ENCODE measurements at places on chromosomes 3 and 15.

DNA sequence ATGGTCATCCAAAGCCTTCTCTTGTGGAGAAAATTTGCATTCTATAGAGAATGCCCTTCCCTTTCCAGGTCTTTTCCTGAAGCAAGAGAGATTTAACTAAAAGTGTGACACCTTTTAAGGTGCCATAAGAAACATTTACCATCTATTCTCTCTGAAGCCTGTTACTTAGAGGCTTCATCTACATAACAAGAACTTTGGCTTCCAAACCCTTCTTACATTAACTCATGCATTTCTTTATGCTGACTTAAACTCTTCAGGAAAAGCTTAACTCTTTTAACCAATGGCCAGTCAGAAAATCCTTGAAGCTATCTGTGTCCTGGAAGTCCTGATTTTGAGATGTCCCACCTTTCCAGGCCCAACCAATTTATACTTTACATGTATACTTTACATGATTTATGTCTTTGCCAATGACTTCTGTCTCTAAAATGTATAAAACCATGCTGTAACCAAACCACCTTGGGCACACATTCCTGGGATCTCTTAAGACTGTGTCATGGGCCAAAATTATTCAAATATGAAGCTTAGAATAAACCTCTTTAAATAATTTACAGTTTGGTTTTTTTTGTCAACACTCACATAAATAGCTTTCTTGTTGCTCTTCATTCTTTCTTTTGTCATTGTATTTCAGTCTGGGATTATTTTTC, 472.6 kb upstream of the NECTIN3 start:
- DNase-seq: no peak

DNA sequence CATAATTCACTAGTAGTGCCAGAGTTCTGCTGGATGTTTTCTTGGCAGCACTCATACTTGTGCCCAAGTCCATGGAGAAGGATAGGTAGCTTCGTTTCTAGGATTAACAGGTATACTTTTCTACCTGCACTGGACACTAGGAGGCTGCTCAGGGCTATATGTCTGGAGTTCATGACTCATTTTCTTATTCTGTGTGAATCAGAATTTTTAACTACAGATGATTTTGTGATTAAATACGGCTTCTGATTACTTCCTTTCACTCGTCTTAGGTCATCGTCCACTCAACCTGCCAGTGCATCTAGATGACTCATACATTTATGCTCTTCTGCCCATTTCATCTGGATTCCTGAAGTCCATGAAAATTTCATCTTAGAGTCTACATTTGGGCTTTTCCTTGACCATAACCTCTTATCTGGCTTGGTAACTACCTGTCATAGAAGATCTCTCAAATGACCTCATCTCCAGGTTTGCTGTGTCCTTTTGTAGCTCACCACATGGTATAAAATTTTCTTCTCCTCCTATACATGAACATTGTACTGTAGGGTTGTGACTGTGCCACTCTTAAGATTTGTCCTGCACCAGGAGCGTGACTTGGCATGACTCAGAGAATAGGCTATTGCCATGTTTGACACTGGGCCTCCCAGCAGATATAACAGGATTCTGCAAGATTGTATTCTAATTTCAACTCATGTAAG, 66.7 kb upstream of the GCSAM start:
- no peak for DNase-seq

- no peak for DNase-seq
These were observed 4.8 kb downstream of the SRGAP3 start for GRCh38 chr3:9244495-9245183.

DNA sequence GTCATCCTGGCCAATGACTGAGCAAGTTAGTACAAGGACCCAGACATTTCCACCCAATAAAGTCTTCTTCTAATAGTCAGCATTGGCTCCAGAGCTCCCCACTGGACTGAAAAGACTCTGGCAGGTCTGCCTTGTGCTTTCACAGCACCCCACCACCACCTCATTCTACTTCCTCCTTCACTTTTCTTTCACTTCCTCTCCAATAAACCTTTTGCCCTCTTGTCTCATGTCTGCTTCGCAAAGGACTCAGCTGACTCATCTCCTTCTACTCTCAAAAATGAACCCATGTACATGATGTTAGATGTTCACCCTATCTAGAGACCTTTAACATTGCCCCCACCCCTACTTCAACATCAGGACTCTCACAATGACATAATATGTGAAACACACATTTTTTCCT, 181.0 kb upstream of the PPP2R3A start:
- DNase-seq: no peak

DNA sequence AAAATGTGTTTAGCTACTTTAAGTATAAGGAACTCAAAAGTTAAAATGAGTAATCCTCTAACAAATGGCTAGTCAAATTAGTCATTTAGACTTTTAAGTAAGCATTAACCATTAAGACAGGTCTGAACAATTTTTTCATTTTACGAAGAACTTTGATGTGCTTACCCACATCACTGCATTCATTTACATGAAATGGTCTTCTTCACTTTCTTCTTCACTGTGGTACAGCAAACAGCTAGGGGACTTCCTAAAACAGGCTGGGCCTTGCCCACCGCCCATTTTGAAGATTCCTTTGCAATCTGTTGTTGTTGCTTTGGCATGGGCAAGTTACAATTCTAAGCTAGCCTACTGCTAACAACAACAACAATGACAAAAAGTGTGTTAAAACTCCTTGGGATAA, 67.4 kb downstream of the CBLB start:
- no peak for DNase-seq

- no peak for DNase-seq
These were observed 13.5 kb downstream of the HIGD1A start for GRCh38 chr3:42790714-42791229.

GRCh38 chr3:76096036-76096435, 310.7 kb upstream of the ZNF717 start:
- no peak for DNase-seq

DNA sequence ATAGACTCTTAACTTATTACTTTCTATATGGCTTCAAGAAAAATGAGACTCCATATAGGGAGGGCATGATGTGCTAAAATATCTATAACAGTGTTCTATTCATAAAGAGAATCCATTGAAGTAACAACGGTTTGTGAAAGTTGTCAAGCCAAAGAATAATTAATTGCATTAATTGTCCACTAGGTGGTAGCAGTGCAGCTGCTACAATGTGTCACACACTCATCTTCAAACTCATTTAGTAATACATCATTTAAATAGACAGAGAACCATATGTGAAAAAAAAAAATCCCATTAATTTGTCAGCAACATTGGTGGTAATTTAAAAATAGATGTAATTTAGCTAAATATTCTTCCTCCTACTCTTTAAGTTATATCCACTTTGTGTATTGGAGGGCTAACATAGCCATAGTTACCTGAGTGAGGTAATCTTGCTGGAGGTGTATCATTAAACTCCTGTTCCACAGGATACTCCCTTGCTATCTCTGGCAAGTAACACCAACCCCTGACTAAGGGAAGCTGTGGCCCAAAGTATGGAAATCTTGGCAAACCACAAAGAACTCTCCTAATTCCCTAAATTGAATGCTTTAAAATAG, 3.7 kb upstream of the CPA3 start:
- DNase-seq: no peak

- no peak for DNase-seq
These were observed 59.1 kb downstream of the ATP8B4 start for GRCh38 chr15:50059883-50060282.

GRCh38 chr3:105174017-105174615, 192.6 kb upstream of the ALCAM start:
- no peak for DNase-seq

GRCh38 chr3:67383379-67383778, 271.0 kb downstream of the SUCLG2 start:
- no peak for DNase-seq

DNA sequence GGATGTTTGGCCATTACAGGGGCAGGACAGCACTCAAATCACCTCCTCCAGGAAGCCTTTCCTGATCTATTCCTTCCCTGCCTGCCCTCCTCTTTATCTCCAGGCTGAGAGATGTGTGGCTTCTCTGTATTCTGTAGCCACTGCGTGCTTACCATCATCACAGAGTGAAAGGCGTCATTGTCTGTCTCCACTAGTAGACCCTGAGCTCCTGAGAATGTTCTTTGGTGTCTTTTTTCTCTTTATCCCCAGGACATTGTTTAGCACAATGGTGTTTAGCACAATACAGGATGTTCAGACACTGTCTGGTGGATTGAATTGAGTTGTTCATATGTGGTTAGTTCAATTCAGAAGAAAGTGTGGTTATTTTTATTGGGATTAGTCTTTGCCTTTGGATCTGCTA, 26.2 kb upstream of the LARS2 start:
- no peak for DNase-seq

GRCh38 chr3:184620475-184621119, 59.0 kb downstream of the EPHB3 start:
- DNase-seq: no peak

GRCh38 chr15:68578980-68579935, at the start of gene CORO2B:
Gene CORO2B, plus strand, starts transcription at chr15:68578993. Its CDS starts 270 bp downstream, at chr15:68579263.
- no peak for DNase-seq

DNA sequence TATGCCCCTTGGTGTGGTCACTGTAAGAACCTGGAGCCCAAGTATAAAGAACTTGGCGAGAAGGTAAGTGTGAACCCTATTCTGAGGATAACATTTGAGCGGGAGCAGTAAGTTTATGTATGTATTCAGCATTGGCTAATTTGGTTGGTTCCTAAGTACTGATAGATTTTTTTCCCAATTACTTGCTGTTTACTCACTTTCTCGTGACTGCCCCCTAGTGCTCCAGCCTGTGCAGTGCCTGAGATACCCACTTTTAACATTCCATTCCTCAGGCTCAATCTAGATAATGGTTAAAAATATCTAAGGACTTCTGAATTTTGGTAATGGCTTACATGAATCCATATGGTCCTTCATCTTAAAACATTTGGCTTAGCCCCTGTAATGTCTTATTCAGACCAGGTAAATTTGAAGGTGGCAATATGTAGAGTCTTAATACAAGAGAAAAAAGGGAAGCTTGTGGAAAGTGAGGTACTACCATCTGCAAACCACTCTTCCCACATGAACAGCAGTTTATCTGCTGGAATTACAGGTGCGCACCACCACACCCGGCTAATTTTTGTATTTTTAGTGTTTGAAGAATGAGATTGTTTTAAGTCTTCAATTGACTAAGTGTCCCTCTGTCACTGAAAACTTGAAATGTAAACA, 7.1 kb downstream of the ELL3 start:
- peak; percentile 41 for DNase-seq

DNA sequence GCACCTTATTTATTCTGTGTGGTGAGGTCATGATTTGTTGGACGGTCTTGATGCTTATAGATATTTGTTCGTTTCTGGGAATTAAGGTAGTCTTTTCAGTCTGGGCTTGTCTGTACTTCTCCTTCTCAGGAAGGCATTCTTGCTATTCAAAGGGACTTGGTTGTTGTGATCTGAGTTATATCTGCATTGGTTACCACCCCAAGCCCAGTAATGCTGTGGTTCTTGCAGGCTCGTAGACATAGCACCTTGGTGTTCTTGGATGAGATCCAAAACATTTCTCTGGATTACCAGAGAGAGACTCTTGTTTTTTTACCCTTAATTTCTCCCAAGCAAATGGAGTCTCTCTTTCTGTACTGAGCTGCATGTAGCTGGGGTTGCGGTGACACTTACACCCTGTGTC, 128.0 kb upstream of the CBLB start:
- no peak for DNase-seq

GRCh38 chr3:36477655-36478054, 97.4 kb downstream of the STAC start:
- no peak for DNase-seq

DNA sequence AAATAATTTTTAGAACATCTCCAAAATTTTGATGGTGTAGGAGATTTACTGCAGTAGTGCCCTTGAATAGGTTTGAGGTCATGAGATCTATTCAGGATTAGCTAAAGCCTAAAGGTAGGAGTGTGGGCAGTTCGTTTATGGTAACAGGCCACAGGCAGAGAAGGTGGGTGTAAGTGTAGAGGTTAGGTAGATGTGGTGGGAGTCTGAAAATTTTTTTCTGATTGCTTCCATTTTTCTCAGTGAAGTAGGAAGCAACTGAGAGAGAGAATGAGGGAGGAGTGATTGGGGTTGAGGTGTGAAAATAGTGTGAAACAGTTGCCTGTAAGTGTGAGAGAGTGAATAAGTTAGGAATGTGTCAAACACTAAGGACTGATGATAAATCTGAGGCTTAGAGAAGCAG, 2.2 kb upstream of the ELL3 start:
- no peak for DNase-seq

DNA sequence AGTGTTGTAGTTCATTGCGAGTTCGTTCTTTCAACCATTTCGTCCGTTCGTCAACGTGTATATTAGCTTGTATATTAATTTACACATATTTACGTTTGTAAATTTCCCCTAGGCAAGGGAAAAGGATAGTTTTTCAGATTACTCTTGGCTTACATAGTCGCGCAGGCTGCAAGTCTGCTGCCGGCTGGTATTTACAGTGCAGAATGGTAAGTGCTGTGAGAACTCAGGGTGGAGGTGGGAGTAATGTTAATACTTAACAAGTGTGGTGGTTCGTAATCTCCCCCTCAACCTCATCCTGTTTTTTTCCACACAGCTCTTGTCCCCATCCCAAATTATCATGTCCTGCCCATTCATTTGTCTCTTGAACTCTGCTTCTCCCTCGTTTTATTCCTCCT, 766 bp downstream of the FAM98B start:
- no peak for DNase-seq

DNA sequence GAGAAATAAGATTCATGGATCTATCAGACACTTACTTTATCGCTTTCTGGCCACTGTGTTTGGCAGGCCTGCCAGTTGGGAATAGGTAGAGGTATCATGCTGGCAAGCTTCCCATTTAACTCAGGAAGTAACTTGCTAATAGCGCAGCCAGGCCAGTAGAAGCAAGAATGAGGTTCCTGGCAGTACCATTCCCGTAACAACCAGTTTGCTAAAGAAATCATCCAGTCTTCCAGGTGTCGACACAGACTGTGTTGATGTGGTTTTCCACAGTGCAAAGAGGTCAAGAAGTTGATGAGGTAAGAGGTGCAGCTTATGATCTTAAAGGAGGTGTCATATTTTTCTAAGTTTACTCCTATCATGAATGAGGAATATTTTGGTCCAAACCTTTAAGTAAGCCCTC, 46.2 kb downstream of the DPH6 start:
- no peak for DNase-seq

GRCh38 chr3:110814170-110815007, 257.2 kb upstream of the NECTIN3 start:
- DNase-seq: no peak

DNA sequence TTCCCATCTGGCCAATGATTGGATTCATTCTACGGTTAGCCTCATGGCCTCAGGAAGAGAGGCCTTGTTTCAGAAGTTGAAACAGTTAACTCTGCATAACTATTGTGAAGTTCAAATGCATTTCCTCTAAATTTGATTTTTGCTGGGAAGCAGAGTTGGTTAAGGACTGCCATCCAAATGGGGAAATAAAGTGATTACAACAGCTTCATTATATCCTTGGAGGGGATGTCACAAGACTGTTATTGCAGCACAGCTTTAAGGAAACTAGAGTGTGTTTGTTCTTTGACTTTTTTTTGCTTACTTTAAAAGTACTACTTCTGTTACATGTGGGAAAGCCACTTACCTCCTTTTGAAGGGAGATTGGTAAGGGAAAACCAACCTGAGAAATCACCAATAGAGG, 164.8 kb downstream of the AKAP13 start:
- DNase-seq: no peak

GRCh38 chr3:4091786-4092185, 211.4 kb upstream of the SETMAR start:
- no peak for DNase-seq

All from stimulated activated CD8-positive, alpha-beta memory T cell treated with anti-CD3 and anti-CD28 coated beads, Interleukin-2, amount 100 ng/mL, for 1 hour (primary cell).